ENCODE measurements at places on chromosomes 6 and 20. TPM values are rescaled to one million over a fixed set of nuclear protein-coding genes. Genes with fewer than 3 reads are reported as not detected.

- H3K27ac ChIP-seq: no peak overlapping the region
- H3K36me3 ChIP-seq: no peaks in the 10 kb centered on the region
- no peak overlapping the region for H3K4me3 ChIP-seq
Observed at GRCh38 chr6:166036316-166037095, 131.1 kb downstream of the TBXT start.

- no peak for DNase-seq
- no peaks in the 10 kb centered on the region for H3K4me1 ChIP-seq
- H3K27ac ChIP-seq: no peak overlapping the region
- no peak overlapping the region for H3K4me3 ChIP-seq
Observed at GRCh38 chr6:45086360-45087084, 241.6 kb upstream of the RUNX2 start.

DNA sequence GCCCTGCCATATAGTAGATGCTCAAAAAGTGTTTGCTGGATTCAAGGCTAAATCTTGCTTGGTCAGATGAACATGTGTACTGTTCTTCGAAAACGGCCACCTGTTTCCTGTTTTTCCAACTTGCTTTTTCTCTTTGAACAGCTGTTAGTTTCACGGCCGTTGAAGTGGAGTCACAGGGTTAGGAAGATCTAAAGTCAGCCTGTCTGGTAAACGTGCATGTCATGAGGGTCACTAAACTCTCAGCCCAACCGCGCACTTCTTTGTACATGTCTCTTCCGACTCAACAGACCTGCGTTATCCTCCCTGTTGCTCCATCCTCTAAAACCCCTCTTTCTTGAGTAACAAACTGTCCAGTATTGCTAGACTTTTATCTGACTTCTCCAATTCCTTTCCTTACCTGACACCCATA lies 93.2 kb upstream of the MAN1A1 start:
- no peaks in the 10 kb centered on the region for H3K27me3 ChIP-seq
- H3K36me3 ChIP-seq: no peaks in the 10 kb centered on the region
- H3K4me1 ChIP-seq: peaks cover 23% of the 10 kb centered on the region
- H3K4me3 ChIP-seq: no peak overlapping the region
- H3K27ac ChIP-seq: no peak overlapping the region

CDH22 gene
- not detected for total RNA-seq

SLC17A4 gene
- not detected for total RNA-seq

All from upper lobe of left lung (tissue), 6 donors.